ENCODE measurements at places on chromosomes 13 and 19.

DNA sequence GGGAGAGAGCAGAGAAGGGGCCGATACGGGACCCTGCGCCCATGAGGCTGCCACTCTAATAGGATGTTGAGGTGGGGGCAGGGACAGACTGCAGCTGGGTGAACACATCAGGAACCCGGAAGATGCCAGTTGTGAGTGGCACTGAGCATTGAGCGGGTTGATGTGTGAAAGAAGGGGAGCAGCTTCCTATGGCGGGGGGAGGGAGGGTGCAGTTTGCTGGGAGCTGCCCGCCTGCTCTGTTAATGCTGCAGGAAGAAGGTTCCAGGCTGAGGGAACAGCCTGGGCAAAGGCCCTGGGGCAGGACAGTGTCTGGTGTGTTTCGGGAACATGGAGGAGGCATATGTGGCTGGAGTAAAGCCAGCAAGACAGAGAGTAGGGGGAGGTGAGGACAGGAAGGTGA, 29.8 kb downstream of the DNM2 start:
- no peak for DNase-seq

DNA sequence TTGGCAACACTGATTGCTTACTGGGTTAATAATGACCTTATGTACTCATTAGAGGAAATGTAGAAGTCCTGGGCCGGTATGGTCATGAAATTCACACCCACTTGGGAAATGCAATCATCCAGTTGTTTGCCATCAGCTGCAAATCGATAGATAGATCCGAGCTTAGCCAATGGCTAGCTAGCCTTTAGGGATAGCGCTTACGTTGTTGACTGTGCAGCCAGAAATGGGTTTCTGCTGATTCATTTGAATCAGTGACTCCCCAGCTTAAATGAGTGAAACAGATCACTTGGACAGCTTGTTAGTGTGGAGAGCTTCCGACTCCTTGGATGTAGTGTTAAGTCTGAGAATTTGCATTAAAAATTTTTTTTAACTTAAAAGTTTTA, 11.8 kb downstream of the IL17D start:
- no peak for DNase-seq

GRCh38 chr19:46391296-46392251, 21.8 kb downstream of the CCDC8 start:
- DNase-seq, result no peak

DNA sequence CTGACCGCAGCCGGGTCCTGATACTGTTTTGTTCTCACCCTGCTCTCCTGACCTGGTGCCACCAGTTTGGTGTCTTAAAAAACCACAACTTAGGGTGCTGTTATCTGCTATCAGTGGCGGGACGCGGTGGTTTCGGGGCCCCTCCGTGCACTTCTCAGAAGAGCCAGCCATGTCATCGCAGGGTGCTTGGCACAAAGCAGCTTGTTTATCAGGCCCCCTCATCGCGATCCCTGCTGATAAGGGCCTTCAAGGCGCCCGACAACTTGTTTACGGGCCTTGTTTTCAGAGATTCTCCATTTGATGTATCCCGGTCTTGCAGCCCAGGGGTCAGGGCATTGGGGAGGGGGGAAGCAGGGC, 58.1 kb upstream of the KLF2 start:
- peak; percentile 50 for DNase-seq

DNA sequence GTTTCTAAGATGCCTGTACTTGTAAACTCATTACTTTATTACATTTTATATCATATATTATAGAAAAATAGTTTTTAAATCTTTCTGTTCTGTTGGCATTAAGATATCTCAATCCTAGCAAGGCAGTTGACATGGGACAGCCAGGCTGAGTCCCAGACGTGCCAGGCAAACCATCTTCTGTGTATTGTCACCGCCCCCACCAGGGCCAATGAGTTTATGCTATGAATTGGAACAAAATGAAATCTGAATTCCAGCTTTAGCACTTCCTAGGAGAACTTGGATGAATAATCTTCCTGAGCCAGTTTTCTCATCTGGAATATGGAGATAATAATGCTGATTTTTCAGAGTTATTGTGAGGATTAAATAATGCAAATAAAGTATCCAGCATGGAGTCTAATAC, 79.9 kb upstream of the GSX1 start:
- no peak for DNase-seq

- DNase-seq, result peak; percentile 46
Measured at GRCh38 chr19:2888731-2889224, 11.9 kb upstream of the ZNF57 start.

GRCh38 chr19:42427313-42427712, at the start of gene LIPE:
LIPE (minus strand) TSS chr19:42427388; CDS start chr19:42427149, 239 bp downstream.
- DNase-seq, result no peak

DNA sequence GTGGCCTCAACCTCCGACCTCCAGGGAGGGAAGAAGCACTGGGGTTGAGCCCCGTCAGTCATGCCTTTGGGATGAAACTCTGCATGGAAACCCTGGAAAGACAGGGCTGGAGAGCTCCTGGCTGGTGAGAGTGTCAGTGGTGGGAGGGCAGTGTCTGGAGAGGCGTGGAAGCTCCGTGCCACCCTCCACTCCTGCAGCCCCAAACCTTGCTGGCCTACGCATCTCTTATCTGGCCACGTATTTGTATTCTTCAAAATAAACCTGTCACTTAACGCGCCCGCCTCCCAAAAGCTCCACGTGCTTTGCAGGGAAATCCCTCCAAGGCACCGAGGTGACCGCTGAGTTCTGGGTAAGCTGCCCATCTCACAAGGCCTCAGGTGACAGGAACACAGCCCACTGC, 84.3 kb downstream of the TEX29 start:
- DNase-seq, result no peak

DNA sequence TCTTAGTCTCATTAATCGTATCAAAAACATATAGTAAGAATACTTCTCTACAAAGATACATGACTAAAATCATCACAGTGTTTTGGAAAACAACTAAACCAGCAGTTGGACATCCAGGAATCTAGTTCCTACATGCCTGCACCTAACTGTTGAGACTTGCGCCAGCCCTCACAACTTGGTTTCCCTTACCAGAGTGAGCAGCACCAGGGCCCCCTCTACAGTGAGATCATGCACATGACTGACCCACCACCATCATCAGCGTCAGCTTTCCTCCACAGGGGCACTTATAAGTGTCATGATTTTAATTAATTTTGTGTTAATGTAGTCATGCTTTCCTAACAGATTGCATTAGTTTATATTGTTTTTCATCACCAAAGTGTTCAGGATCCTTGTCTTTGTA, 1322.0 kb downstream of the EFNB2 start:
- no peak for DNase-seq

DNA sequence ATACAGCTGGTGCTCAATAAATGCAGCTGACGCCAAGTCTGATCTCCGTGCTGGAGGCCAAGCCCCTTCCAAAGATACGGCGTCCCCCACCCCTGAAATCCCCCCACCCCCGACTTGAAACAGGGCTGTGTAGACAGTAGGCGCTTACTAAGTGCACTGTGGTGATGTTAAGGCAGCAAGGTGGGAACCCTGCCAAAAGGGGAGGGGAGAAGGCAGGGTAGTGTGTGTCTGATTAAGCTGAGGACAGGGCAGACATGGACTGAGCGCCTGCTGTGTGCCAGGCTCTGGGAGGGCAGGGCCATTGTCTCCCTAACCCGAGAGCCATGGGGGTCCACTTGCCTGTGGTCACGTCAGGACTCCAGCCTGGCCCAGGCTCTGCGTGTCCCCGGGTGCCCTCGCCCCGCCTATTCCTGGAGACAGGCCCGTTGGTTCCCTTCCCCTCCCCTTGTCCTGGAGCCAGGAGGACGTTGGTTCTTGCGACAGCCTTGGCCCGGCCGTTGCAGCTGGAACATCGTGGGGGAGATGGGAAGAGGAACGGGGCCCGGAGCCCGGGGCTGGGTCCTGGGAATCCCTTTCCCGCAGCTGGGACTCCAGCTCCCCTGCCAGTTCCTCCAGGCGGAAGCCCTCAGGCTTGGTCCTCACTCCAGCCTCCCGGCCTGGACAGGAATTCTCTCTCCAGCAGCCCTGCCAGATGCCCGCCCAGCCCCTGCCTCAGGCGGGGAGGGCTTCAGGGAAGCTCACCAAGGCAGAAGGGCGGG, 1.7 kb upstream of the ELANE start:
- no peak for DNase-seq

- no peak for DNase-seq
Measured at GRCh38 chr13:114049626-114050101, 75.8 kb upstream of the C13orf46 start.

DNA sequence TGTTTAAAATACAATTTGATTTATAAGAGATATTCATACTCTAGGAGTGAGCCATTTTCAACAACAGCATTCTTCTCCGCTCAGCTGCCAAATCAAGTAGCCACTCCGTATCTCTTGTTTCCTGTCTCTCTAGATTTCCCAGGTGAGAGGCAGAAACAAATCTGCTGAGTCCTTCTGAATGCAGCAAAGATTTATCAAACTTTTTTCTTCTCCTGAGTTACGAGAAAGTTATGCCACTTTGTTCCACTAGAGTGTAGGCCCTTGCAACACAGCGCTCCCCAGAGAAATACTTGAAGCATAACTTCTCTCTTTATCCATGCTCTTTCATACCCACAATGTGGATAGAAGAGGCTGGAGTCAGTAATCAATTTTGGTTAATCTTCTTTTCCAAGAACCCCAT, 1960.8 kb downstream of the OLFM4 start:
- DNase-seq, result no peak

GRCh38 chr13:105679838-105680237, 855.6 kb downstream of the EFNB2 start:
- no peak for DNase-seq

GRCh38 chr13:103812971-103813370, 746.8 kb upstream of the SLC10A2 start:
- no peak for DNase-seq

- DNase-seq, result no peak
Measured at GRCh38 chr19:11356074-11356397, 804 bp downstream of the PLPPR2 start.

GRCh38 chr19:6406401-6406800, 13.4 kb upstream of the GTF2F1 start:
- DNase-seq, result no peak

GRCh38 chr19:36090910-36091695, 19.8 kb upstream of the OVOL3 start:
- no peak for DNase-seq

DNA sequence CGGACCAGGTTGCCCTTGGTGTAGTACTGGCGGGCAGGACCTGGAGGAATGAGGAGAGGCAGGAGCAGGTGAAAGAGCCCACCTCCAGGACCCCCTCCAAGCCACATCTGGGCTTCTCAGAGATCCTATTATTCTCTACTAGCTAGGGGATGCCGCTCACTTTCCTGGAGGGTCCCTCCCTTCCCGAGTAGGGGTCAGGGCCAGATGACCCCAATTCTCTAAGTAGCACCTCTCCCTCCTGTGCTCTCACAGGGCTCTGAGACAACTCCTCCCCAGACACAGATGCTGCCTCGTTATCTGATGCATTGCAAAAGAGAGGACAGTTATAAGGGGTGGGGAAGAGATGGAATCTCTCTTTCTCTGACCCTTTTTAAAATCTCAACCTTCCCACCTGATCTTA, 22.9 kb downstream of the GP6 start:
- no peak for DNase-seq

DNA sequence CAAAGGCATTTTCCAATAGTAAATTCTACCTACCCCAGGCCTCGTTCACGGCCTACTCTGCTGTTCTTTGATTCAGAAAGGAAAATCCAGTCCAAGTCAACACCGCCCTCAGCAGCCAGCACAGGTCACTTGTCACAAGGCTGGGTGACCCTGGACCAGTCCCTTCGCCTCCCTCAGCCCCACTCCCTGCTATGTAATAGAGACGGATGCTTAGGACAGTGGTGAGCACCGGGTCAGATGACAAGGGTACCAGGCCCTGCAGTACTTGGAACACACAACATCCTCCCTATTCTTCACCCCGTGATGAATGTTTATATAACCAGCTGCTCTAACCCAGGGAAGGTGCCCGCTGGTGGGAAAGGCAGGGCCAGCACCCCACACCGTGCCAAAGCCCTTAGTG, 14.3 kb downstream of the LATS2 start:
- DNase-seq, result no peak

- DNase-seq, result no peak
Measured at GRCh38 chr13:71536201-71536600, 330.8 kb downstream of the DACH1 start.

GRCh38 chr13:100694722-100695508, 20.3 kb upstream of the TMTC4 start:
- DNase-seq, result no peak

DNA sequence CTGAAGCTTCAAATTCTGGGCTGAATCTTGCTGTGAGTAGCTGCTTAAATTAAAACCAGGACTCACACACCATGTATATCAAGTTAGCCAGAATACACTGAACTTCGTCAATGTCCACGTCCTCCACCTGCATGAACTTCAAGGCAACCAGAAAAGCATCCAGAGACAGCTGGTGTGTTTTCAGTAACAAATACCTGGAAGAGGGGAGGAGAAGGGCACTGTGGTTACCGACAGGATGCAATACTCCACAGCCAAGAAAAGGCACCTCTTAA, 20.4 kb downstream of the PROZ start:
- no peak for DNase-seq

DNA sequence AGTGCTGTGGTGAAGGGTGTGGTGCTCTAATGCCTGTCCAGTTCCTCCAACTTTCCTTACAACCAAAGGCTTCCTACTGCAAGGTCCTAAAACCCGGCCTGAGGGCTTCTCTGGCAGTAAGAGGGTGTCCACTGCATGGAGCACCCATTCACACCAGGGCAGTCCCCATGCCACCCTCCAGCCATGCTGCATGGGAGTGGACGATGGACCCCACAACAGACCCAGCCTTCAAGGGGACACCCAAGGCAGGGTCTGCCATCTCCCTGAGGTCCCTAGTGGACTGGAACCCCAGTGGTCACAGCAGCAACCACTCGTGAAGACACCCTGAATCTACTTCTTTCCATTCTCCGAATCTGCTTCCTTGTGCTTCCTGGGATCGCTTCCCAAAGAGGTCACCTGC, 117.6 kb upstream of the SOX1 start:
- no peak for DNase-seq

- no peak for DNase-seq
Measured at GRCh38 chr13:40460116-40460515, 206.3 kb downstream of the FOXO1 start.

DNA sequence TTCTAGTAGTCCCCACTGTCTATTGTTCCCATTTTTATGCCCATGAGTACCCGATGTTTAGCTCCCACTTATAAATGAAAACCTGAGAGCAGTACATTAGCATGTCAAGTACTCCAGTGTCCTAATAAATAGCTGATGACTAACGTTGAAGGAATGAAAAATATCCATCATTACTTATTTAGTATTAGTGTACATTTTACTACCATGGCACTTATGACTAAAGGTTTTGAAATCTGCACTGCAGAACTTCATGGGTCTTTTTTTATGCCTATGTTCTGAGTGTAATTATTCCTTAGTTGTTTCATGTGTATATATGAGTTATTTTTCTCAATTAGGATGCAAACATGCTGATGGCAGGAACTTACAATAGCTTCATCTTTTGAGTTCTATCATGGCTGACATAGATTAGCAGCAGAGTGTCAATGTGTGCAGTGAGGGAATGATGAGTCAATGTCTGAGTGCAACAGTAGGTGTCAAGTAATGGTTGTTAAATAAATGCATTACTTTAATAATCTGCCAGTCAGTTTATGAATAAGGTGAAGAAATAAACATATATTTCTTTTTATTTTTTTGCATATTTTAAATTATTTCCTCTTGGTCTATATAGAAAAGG, 188.4 kb downstream of the ITGBL1 start:
- DNase-seq, result no peak

GRCh38 chr19:13068085-13068846, 34.4 kb downstream of the LYL1 start:
- no peak for DNase-seq

- no peak for DNase-seq
Measured at GRCh38 chr13:98460516-98460915, 116.4 kb downstream of the STK24 start.

- peak; percentile 62 for DNase-seq
Measured at GRCh38 chr19:43618921-43619261, 538 bp downstream of the ZNF428 start.
